Stimulated activated CD4-positive, alpha-beta T cell treated with anti-CD3 and anti-CD28 coated beads, Interleukin-1b, Interleukin-23, amount 100 ng/mL, for 48 hours (primary cell): ENCODE measurements at places on chromosomes 16 and 17.

- DNase-seq: peak; percentile 33
These were observed 737 bp downstream of the NUDT16L1 start for GRCh38 chr16:4693956-4694641.

GRCh38 chr16:84922351-84923120, 88.8 kb downstream of the ZDHHC7 start:
- DNase-seq: no peak

GRCh38 chr16:27781195-27781524, 231.2 kb downstream of the KATNIP start:
- no peak for DNase-seq

DNA sequence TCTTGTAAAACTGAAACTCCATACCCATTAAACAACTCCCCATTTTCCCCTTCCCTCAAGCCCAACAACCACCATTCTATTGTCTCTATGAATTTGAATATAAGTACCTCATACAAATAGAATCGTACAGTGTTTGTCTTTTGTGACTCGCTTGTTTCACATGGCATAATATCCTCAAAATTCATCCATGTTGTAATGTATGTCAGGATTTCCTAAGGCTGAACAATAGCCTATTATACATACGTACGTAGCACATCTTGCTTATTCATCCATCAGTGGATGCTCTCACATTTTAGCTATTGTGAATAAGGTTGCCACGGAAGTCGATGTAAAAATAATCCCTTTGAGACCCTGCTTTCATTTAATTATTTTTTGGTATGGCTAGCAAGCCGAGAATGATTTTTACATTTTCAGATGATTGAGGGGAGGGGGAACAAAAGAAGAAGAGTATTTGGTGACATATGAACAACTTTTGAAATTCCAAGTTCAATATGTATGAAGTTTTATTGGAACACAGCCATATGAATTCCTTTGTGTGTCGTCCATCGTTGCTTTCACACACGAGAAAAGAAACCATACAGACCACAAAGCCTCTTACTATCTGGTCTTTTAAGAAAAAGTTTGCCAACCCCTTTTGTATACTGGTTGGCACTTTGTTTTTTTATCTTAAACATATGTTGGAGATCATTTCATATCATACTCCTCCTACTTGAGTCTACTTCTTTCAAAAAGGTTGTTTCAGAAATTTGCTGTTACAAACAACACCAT, 371.2 kb downstream of the NPIPA8 start:
- DNase-seq: no peak

DNA sequence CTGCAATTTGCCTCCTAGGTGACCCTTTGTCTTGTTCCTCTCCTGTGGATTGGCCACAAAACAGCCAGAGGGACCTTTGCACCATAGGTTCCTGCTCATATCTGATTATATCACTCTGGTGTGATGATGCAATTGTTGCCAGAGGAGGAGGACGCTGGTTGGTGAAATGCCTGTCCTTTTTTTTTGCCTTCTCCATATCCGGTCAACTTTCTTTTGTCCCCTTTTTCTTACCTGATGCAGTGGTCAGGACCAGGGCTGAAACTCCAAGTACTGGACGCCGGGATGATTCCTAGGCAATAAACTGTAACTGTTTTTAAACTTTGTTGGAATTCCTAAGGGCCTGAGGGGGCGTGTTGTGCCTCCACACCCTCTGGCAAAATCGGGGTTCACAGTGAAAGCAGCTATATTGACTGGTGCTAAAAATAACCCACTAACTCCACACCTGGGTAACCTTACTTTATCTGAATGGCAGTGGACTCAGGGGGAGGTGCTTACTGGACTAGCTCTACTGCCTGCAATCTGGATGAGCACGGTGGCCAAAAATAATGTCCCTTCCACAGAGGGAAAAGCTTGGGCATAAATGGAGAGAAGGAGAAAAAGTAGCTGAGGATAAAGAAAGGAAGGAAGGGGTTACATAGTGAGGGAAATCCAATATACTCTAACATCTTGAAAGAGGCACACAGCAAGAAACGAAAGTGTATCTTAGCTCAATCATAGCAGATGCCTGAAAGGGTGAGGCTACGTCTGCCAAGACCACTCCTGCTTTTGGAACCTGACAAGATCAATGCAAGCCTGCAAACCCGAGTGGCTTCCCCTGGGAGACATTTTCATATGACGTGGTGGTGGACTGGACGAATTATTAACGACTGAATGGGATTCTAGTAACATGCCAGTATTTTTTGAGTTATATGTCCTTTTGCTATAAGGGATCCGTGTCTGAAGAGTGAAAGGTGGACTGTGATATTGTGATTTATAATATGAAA, 28.4 kb upstream of the ZNF423 start:
- DNase-seq: no peak

GRCh38 chr17:34241062-34241461, 14.0 kb upstream of the CCL2 start:
- DNase-seq: no peak

GRCh38 chr16:54936979-54937670, 6.5 kb downstream of the IRX5 start:
- no peak for DNase-seq

DNA sequence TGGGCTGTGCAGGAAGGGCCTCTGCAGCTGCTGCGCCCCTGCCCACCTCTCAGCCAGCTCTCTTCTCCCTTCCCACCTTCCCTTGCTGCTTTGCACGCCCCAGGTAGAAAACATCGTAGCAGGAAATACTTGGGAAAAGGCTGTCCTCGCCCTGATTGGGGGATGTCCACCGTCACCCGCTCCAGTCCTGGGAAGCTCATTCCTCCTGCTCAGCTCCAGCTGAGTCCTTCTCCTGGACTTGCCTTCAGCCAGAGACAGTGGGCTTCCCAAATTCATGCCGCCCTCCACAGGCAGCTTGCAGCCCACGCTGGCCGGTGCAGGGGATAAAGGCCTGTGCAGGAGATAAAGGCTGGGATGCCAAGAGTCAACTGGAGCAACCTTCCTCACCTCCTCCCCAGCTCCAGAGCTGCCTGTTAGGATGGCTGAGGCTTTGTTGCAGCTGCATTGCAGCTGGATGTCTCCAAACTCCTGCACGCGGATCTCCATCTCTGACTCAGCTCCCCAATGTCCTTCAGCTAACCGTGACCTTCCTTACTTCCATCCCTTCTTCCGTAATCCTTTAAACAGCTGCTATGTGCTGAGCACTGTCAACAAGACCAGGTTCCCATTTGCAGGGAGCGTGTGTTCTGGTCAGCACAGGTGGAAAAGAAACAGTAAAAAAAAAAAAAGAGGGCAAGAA, 402.0 kb upstream of the TNRC6C start:
- no peak for DNase-seq

DNA sequence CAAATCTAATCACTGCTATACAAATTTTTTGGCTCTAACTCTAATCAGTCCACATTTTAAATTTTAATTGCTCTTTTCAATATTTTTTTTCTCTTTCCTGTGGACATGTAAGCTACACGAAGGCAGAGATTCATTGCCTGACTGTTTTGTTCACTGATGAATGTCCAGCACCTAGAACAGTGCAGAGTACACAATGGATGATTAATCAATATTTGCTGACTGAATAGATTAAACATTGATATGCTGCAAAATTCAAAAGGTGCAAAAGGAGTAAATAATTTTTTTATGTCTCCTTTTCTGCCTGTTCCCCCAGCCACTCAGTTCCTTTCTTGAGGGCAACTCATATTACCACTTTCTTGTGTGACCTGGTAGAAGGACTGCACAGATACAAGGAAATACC, 32.8 kb downstream of the SCNN1B start:
- no peak for DNase-seq

DNA sequence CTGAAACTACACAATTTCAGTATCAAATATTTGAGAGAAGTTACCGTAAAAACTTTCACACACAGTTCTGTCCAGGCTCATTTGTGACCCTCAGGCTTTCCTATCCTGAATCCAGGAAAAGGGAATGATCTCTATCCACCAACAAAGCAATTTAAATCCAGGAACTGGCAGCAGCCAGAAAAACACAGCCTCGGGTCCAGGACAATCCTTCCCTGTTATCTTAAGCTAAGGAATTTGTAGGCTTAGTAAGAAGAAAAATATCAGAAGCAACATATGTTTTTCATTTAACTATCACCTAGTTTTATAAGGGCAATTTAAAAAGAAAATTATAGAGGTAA, 47.1 kb downstream of the TEX2 start:
- DNase-seq: no peak

DNA sequence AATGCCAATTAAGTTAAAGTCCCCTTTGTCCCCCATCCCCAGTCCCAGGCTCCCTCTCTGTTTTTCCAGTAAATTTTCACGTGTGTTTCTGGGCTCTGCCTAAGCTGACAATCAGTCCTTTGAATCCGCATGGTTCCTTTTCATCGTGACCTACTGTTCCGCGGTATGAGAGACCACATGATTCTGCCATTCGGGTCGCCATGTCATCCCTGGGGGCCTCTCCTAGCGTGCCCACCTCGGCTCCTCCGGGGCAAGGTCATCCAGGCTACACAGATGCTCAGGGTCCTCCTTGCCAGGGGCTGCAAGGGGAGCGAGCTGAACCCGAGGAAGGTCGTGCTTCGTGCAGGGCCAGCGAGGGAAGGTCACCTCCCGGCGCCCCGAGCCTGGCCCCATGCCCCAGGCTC, 157.6 kb downstream of the RAB11FIP4 start:
- DNase-seq: peak; percentile 16

GRCh38 chr17:72120642-72121163, at the start of gene SOX9:
Gene SOX9, plus strand, starts transcription at chr17:72121020. Its CDS starts 372 bp downstream, at chr17:72121392.
- no peak for DNase-seq

- DNase-seq: no peak
These were observed 30.7 kb upstream of the ARHGAP17 start for GRCh38 chr16:25045696-25046381.

- no peak for DNase-seq
These were observed 47.2 kb downstream of the TNRC6A start for GRCh38 chr16:24776501-24777220.

DNA sequence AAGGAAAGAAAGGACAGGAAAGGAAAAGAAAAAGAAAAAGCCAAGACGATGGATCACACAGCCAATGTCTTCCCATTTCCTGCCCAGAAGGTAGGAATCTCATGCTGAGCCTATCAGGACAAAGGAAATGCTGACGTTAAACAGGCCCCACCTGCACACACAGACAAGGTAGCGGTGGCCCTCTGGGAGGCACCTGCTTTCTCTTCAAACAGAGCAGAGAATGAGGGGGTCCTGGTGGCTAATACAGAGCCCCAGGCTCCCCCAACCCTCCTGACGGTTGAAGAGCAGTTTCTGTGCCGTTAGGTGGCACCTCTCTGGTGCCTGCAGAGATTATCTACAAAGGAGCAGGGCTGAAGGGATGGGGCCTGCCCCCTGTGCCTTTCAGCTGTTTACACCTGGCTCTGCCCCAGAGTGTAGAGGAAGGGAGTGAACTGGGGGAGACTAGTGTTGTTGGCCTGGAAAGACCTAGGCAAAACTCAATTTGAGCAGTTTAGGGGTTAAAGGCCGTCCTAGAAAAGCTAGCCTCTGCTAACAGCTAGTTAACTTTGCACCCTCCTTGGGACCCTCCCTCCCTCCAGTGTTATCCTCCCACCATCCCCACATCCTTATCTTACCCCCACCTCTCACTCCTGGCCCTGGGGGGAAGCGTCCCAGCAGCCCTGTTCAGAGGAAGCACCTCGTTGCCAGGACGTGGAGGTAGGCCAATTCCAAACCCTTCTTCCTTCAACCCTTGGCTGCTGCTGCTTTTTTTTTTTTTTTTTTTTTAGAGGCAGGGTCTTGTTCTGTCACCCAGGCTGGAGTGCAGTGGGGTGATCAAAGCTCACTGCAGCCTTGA, 56.3 kb downstream of the ARHGAP27 start:
- DNase-seq: no peak

GRCh38 chr17:58351182-58351581, 819 bp downstream of the SUPT4H1 start:
- DNase-seq: no peak

GRCh38 chr16:48165961-48166578, 10.3 kb upstream of the ABCC12 start:
- DNase-seq: no peak

DNA sequence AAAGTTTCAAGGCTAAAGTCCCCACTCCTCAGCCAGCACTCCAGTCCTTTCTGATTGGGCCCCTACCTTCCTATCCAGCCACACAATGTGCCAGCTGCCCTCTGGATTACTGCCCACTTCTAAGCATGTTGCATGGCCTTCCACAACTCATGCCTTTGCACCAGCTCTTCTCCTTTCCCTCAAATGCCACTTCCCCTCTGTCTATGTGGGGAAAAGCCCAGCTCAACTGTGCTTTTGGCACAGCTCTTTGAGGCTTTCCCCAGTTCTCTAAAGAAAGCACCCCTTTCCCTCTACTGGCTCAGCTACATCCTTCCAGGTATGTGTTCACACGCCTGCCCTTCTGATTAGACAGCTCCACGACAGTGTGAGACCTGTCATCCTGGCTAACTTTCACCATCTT, 18.5 kb downstream of the GTF3C1 start:
- no peak for DNase-seq

DNA sequence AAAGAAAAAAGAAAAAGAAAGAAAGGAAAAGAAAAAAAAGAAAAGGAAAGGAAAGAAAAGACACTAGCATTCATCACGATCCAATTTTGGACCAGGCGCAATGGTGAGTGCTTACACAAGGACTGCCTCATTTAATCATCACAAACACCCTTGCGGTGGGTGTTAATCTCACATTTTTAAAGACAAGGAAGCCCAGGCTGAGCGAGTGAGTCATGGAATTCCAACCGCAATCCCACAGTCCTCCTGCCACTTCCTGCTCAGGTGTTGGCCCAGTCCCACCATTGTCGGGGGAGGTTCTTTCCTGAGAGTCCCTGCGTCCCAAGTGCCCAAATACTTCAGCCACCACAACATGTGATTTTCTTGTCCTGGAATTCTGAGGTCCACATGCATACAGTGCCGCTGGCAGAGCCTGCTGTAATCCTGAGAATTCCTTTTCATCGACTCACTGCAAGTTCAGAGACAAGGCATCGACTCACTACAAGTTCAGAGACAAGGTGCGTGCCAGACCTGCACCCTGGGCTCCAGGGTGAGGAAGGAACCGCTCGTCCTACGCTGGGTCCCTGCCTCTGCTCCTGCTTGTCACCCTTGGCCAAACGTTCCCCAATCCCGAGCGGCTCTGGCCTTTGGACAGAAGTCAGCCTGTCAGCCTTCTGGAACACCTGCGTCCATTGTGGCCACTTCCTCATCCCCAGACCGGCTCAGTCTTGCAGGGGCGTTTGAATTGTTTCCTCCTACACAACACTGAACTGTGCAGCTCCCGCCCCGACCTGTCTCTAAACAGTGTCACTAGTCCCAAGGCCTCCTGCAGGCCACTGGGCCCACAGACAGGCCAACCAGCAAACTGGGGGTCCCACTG, 5.8 kb downstream of the ZG16B start:
- no peak for DNase-seq
